Activated naive CD4-positive, alpha-beta T cell treated with anti-CD3 and anti-CD28 coated beads, Interleukin-2, amount 50 U/mL, for 16 hours (primary cell): ENCODE measurements at places on chromosomes 2 and 18.

- DNase-seq = no peak
These were observed 29.5 kb upstream of the STAT1 start for GRCh38 chr2:191043438-191043837.

GRCh38 chr2:227164763-227165291, 403 bp downstream of the COL4A3 start:
- no peak for DNase-seq

GRCh38 chr2:238061315-238062202, 758 bp downstream of the SCLY start:
- DNase-seq = peak; percentile 32

DNA sequence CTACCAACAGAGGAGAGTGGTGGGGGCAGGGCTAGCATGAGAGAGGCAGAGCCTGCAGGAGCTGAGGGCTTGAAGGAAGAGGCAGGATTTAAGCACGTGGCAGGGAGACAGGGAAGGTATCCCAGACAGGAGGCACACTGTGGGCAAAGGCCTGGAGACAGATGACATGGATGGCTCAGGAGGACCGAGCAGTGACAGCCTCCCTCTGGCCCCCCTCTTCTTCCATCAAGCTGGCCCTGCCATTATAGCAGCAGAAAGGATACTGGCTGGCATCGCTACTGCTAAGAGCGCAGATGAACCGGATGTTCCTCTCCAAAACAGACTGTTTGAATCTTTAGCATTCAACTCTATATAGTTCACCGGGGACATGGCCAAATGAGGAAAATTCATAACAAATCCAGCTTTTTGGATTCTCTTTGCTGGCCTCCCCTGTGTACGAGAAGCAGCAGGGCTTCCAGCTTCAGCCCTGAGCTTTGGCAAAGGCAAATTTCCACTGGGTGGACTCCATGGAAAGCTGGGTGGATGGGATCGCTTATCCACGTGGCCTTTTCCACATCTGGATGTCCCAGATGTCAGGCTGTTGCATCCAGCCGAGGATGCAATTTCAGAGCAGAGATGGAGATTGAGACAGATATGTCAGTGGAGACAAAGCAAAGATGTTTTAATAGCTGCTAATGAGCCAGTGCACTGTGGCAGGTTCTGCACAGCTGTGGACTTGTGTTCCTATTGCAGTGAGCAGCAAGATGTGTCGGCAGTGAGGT, 36.2 kb downstream of the CAPN13 start:
- DNase-seq = no peak

GRCh38 chr2:134070281-134070741, 183.6 kb upstream of the MGAT5 start:
- no peak for DNase-seq

GRCh38 chr18:21735452-21736015, 5.1 kb upstream of the MIB1 start:
- DNase-seq = peak; percentile 16

- no peak for DNase-seq
These were observed 105.7 kb downstream of the MSH2 start for GRCh38 chr2:47508641-47509040.
